ENCODE measurements at places on chromosomes 2 and 18.

- DNase-seq = no peak
Observed at GRCh38 chr2:8885449-8886201, 48.2 kb upstream of the KIDINS220 start.

- no peak for DNase-seq
Observed at GRCh38 chr2:8408560-8409460, 273.0 kb upstream of the ID2 start.

GRCh38 chr2:44100351-44100750 lies 68.3 kb upstream of the PPM1B start:
- peak; percentile 85 for DNase-seq

GRCh38 chr2:12180031-12180430 lies 433.6 kb downstream of the LPIN1 start:
- DNase-seq = no peak

DNA sequence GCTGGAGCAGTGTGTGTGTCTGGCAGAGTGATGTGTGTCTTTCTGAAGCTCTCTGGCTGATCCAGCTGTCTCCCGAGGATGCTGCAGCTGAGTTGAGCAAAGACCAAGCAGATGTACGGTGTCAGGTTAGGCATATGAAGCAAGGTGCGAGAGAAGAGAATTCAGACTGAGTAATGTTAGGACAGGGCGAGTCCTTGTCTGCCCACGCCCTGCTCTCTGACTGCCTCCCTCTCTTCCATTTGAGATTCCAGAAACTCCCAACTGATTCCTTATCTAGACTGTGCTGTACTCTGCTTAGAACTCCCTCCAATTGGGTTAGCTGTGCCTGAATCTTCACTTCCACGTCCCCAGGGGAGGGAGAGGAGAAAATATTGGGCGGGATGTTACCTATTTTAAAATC lies 25.7 kb upstream of the LPIN1 start:
- DNase-seq = no peak
